ENCODE measurements at places on chromosomes 16 and 17.

DNA sequence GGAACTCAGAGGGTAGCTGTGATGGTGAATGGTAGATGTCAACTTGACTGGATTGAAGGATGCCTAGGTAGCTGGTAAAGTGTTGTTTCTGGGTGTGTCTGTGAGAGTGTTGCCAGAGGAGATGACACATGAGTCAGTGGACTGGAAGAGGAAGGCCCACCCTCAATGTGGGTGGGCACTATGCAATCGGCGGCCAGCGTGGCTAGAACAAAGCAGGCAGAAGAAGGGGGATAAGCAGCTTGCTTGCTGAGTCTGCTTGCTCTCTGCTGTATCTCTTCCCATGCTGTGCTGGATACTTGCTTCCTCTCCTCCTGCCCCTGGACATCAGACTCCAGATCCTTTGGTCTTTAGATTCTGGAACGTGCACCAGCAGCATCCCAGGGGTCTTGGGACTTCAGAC lies 128.1 kb downstream of the AIPL1 start:
- no peak for DNase-seq

GRCh38 chr17:1486802-1487695 lies 5.4 kb downstream of the MYO1C start:
- DNase-seq = peak; percentile 74

- no peak for DNase-seq
Measured at GRCh38 chr17:41451154-41451728, 10.5 kb upstream of the KRT38 start.

DNA sequence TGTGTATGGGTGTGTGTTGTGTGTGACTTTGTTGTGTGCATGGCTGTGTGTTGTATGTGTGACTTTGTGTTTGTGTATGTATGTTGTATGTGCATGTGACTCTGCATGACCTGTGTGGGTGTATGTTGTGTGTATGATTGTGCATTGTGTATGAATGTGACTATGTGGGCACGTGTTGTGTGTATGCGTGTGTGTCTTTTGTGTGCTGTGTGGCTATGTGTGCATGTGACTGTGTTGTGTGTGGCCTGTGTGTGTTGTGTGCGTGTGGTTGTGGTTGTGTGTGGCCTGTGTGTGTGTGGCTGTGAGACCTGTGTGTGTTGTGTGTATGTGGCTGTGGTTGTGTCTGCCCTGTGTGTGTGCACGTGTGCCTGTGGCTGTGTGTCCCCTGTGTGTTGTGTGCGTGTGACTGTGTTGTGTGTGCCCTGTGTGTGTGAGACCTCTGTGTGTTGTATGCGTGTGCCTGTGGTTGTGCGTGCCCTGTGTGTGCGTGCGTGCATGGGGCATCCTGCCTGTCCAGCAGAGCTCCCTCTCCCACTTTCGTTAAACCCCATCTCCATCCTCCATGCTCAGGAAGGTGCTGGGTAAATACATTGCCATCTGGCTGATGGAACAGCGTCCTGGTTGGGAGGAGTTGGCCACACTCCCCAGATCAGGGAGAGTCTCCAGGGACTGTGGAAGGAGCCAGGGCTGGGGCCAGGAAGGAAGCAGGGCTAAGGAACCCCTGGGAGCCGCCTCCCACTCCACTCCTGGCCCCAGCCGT lies 90.1 kb upstream of the GSE1 start:
- no peak for DNase-seq

- DNase-seq = no peak
Measured at GRCh38 chr16:47424846-47425245, 36.0 kb downstream of the ITFG1 start.
